HTR-8/SVneo (cell line): ENCODE measurements at places on chromosomes 6 and 20.

DNA sequence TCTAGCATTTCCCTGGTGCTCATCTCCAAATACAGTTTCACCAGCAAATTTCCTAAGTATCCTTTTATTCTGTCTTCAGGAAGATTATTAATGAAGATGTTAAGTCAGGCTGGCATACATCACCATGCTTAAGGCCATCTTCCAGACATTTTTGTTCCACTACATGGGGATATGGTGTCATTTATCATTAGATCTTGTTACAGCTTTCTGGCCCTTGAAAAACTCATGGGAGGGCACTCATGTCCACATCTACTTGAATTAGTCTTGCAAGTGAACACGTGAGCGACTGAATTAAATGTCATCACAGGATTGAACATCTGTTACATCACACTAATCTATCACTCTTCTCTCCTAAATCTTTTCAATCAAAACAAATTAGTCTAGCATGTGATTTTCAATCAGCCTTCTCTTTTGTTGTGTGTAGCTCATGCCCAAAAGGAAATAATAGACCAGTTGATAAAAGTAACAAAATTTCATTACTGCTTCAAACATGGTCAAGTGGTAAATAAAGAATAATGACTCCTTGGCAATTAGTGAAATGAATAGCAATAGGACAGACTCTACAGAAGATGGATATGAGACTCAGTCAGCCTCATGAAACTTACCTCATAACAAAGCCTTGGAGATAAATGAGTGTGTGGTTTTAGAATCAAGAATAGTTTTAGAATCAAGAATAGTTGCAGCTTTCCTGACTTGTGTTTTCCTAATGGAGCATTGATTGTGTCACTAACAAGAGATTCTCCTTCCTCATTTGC is 80.5 kb downstream of the MTFR2 start:
- DNase-seq, result no peak

- DNase-seq, result peak; percentile 1
These were observed 75.3 kb upstream of the MRAP2 start for GRCh38 chr6:83958241-83958685.

- DNase-seq, result no peak
These were observed 12.1 kb upstream of the SUMO4 start for GRCh38 chr6:149387779-149388512.

- no peak for DNase-seq
These were observed 838.2 kb downstream of the MAFB start for GRCh38 chr20:39850821-39851330.

GRCh38 chr6:112298021-112298745 is 43.8 kb upstream of the LAMA4 start:
- no peak for DNase-seq

DNA sequence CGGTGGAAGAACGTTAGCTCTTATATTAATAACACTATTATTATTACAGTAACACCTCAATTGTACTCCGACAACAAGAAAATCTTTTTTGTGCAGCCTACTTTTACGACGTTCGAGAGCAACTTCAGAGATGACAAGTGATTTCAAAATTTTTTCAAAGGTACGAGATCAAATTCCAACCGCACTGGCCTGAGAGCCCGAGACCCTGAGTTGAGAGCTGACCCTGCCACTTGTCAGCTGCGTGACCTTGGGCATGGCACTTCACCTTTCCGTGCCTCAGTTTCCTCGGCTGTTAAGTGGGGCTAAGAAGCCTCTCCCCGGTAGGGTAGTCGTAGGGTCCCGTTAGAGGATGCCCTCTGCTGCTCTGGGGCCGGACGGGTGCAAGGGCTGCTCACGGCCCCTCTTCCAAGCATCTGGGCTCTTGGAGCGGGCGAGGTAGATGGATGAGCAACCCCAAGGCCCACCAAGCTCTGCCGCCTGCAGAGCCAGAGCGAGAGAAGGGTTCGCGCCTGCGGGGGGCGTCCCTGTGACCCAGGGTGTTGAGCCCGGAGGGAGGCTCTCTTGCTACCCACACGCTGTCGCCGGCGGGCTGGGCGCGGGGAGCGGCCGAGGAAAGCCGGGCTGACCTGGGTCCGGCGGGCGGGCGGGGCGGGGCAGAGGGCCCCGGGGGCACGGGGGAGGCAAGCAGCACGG is 510 bp downstream of the NDRG3 start:
- peak; percentile 63 for DNase-seq

DNA sequence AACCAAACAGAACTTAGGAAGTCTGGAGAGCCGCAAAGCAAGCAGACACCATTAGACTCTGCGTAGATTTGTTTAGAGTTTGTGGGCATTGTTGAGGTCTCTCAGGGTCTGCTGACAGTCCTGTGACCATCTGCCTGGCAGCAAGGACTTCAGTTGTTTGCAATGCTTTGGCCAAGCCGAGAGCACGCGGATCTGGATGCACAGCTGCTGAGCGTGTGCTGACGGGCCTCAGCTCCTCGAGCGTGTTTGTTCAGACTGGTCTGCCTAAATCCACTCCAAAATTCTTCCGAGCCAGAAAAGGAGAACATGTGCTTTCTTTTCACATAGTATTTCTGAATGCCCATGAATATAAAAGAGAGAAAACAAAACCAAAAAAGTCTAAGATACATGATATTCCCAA is 159.0 kb downstream of the ZNF217 start:
- DNase-seq, result no peak

- DNase-seq, result no peak
These were observed 80.8 kb upstream of the BEND3 start for GRCh38 chr6:107196152-107196551.

DNA sequence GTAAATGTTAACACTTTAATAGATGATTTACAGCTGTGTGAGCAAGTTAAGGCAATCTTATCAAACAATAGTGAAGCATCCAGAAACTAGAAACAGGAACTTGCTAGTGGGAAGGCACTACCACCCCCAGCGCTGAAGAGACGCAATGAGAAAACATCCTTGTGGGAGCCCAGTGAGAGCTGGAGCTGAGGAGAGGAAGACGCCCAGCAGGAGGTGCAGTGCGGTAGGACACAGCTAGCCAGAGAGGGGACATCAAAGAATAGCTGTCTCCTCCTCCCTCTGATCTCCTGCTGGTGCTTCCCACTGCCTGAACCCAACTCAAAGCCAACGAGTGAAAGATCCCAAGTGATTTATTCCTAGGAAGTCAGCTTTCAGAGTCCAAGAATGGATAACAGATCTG is 140.3 kb downstream of the COL12A1 start:
- DNase-seq, result no peak

DNA sequence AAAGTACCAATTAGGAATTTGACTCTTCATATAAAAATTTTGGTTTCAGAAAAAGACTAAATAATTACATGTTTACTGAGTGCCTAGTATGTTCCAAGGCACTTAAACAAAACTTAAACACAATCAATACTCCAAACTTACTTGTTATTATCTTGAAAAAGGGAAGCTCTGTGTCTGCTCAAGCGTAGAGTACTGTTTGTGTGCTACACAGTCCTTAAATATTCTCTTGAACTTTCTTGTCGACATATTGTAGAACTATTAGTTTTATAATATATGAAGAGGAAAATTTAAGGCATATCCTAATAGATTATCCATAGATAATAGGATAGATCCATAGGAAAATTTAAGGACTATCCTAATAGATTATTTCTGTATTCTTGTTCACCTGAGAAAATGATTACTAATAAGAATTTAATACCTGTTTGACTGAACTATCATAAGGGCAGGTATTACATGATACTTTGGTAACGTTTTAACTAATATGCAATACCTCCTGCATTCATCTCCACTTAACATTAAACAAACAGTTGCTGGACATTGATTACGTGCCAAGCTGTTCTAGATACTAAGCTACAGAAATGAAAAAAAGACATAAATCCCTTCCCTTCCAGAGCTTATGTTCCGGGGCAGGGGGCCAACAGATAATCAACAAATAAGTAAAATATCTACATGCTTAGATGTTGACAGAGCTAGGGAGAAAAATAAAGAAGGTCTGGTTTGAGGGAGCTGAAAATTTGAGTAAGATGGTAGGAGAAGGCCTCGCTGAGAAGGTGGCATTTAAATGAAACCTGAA is 115.2 kb upstream of the BCLAF1 start:
- no peak for DNase-seq

- DNase-seq, result no peak
These were observed 65.5 kb downstream of the SYNJ2 start for GRCh38 chr6:158047127-158047518.

- DNase-seq, result peak; percentile 11
These were observed 607.3 kb upstream of the CITED2 start for GRCh38 chr6:139981768-139982181.

GRCh38 chr20:20439602-20440190 is 71.8 kb downstream of the INSM1 start:
- DNase-seq, result no peak

DNA sequence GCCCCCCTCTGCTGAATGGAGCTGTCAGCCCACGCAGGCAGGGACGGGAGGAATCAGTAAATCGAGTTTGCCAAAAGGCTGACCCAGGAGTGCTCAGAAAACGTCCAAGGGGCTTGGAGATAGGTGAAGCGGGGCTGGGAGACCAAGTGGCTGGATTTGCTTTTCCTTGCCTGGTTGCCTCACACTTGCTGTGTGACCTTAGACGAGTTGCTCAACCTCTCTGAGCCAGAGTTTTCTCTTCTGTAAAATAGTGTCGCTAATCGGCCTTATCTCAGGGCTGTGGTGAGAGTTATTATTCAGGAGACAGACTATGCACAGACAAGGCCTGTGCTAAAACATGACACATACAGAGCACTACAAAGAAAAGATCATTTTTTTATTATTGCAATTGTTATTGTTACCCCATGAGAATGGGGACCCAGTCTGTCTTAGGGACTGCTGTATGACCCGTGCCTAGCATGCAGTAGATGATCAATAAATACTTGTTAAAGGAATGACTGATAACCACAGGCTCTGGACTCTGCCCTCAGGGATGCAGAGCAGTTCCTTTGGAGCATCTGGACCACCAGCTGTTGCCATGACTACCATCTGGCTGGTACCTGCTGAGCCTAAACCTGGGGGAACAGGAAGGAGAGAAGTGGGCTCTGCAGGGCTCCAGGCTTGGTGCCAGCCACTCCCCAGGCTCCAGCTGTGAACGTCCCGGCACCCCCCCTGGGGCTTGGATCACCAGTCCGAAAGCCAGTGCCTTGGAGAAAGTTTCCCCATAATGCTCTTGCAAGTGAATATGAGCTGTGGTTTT is 901 bp downstream of the KCNK15 start:
- DNase-seq, result no peak

- DNase-seq, result no peak
These were observed 167.6 kb downstream of the PLCB4 start for GRCh38 chr20:9236458-9236857.

DNA sequence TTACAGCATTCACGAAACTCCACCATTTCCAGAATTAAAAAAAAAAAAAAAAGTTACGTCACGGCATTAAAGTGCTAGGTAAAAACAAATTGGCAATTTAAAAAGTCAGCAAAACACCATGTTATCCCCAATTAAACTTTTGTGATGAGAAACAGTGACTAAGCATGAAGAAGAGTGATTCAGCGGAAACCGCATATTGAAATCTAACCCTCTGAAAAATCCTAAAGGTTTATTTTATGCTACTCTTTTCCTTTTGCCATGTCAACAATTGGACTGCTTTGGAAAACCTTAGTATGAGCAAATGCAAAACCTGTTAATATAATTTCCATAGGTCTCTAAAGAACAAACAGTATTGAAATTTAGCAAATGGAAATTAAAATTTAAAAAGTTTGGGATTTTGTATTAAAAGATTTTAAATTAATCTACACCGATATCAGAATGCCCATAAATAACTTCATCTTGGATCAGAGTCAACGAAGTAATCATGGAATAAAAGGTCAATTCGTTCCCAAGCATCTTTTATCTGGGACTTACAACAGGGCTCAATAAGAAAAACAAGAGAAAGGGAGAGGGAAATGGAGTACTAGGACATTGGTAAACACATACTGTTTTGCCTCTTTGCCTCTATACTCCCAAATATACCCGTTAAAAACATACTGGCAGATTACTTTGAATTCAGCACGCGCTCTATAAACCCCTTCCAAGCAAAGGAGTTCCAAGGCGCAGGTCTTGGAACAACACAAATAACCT is 1.1 kb downstream of the FBXO30 start:
- no peak for DNase-seq

GRCh38 chr6:131978522-131978921 is 27.4 kb upstream of the CCN2 start:
- DNase-seq, result no peak

- DNase-seq, result no peak
These were observed 51.0 kb downstream of the CSE1L start for GRCh38 chr20:49097159-49097558.

DNA sequence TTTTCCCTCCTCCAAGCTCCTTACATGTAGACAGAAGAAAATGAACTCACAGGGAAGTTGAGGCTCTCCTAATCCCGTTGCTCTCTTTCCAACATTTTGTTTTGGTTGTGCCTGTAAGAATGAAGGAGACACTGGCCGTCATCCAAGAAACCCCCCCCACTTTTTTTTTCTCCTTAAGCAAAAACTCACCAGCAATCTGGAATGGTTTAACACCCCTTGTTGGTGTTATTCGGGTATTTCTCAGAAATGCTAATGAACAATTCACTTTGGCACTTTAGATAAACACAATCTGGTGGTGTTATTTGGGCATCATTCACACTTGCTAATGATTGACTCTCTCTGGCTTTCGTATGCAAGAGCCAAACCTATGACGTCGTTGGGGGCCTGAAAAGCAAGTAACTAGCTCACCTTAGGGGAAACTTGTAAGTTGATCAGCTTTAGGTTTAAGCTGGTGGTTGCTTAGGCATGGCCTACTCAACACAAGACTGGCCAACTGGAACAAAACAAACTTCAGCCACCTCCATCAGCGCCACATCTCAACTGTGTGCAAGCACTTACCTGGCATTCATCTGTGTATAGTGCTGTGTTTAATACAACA is 24.3 kb upstream of the OLIG3 start:
- DNase-seq, result no peak

GRCh38 chr6:44224029-44224964 is 902 bp downstream of the SLC29A1 start:
- DNase-seq, result peak; percentile 45

- DNase-seq, result no peak
These were observed 24.4 kb upstream of the NKX2-4 start for GRCh38 chr20:21421601-21422236.

DNA sequence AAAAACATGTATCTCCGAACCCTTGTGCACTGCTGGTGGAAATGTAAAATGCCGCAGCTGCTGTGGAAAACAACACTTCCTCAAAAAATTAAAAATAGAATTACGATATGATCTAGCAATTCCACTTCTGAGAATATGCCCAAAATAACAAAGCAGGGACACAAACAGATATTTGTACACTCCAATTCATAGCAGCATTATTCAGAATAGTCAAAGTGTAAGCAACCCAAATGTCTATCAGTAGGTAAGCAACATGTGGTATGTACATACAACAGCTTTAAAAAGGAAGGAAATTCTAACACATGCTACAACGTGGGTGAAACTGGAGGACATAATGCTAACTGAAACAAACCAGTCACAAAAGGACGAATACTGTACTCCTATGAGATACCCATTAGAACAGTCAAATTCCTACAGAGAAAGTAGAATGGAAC is 5.7 kb upstream of the RAB5IF start:
- no peak for DNase-seq

DNA sequence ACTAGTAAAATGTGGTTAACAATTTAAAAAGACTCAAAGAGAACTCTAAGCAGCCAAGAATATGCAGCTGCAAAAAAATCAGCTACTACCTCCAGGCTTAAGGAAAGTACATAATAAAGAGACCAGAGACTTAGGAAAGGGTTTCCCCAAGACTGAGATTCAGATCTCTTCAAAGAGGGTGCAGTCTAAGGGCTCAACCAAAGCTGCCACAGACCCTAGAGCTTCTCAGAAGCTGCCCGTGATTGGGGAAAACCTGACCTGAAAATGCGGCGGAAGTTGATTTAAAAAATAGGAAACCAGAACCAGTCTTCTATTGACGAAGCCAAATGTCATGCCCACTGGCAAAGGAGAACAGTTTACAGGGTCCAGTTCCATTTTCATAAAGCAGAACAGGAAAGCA is 516.8 kb upstream of the MARCKS start:
- no peak for DNase-seq
